ENCODE measurements at places on chromosomes 11 and 22.

DNA sequence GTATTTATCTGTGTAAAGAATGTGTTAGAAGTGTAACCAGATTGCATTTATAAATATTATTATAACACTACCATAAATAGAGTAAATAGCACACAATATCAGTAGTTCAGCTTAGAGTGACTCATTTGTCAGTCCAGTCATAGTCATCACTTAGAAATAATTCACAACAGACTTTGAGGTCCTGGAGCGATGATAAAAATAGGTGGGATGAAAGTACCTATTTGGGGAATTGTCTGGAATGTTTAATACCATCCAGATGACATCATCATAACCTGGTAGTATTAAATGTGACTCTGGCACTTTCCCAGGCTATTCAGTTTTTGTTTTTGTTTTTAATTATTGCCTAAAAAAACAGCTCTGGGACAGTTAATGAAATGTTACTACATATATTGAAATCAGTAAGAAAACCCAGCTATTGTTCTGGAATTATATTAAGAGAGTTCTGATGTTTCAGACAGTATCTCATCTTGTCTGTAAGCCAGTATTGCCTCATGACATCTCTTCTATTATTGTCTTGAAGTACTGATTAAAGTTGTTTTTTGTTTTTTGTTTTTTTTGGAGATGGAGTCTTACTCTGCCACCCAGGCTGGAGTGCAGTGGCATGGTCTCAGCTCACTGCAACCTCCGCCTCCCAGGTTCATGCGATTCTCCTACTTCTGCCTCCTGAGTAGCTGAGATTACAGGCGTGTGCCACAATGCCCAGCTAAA, 74.8 kb downstream of the SIK2 start:
- DNase-seq: no peak

GRCh38 chr11:47889714-47890441, 41.7 kb upstream of the NUP160 start:
- no peak for DNase-seq

DNA sequence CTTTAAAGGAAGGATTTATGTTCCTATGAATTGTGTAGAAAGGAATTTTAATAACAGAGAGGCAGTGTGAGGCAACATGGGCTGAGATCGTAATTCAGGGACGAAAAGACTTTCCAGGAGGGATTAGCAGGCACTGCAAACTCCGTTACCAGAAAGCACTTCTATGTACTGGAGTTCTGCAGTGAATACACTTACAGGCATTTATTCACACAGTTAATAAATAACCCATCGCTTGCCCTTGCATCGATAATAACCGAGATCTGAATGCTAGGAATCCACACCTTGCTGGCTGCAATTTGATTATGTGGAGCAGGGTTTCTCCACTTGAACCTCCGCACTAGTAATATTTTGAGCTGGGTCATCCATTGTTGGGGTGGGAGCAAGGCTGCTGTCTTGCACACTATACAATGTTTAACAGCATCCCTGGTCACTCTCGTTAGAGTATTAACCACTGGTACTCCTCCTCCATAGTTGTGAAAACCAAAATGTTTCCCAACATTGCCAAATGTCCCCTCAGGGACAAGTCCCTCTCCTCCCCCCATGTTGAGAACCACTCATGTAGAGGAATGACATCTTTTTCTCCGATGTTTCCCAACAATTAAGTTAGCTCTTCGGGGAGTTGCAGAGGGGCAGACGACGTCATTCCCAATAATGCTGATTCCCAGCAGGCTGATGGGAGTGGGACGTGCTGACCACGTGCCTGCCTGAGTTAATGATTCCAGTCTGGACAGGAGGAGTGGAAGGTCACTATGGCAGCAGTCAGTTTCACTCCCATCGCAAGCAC, 99.5 kb downstream of the SNX19 start:
- no peak for DNase-seq

GRCh38 chr11:43931717-43932039, 10.8 kb upstream of the C11orf96 start:
- DNase-seq: no peak

DNA sequence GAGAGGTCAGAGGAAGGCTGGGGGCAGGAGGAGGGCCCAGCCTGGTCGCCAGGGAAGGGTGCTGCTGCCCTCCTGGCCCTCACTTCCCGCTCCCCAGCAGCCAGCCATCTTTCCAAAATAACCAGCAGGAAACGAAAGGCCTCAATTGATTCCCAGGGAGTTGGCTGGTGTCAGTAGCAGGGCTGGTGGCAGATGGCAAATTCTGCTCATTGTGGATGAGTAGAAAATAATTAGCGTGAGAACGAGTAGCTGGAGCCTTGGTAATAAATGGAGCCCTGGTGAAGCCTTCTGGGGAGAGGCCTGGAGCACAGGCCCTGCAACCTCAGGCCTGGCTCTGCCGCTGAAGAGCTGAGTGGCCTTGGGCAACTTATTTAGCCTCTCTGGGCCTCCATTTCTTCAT, 31.3 kb downstream of the DAGLA start:
- no peak for DNase-seq

- no peak for DNase-seq
Measured at GRCh38 chr11:113505541-113506375, 30.6 kb upstream of the DRD2 start.

GRCh38 chr22:36936362-36937116, 23.1 kb downstream of the CSF2RB start:
- no peak for DNase-seq

- DNase-seq: no peak
Measured at GRCh38 chr11:12269446-12270214, 107.7 kb upstream of the PARVA start.

GRCh38 chr22:46747646-46748045, 9.6 kb upstream of the CERK start:
- no peak for DNase-seq

DNA sequence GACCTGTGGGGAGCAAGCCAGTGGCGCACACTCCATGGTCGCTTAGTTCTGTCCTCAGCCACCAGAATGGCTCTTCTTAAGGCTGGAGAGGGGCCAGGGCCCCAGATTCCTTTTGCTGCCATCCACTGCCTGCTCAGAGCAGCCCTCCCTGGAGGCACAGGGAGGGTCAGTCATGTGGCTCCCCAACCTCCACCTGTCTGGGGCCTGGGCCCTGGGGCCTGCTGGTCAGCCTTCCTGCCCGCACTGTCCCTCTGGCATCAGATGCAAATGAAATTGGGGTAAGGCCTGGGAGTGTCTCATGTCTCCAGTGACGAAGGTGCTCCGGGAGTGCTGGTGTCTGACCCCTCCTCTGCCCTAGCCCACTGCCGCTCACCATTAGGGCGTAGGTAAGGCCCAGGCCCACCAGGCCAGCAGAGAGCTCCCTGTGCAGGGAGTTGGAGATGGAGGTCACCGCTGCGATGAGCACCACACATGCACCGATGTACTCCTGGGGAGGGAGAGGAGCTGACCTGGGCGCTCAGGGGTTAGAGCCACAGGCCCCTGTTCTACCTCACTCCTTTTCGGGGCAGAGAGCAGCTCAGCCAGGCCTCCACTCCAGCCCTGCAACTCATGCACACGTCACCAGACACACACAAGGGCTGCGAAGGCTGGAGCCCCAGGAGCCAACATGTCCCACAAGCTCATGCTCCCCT, 9.0 kb upstream of the KCNJ11 start:
- no peak for DNase-seq

- DNase-seq: no peak
Measured at GRCh38 chr11:73195191-73196007, 22.7 kb upstream of the P2RY2 start.

DNA sequence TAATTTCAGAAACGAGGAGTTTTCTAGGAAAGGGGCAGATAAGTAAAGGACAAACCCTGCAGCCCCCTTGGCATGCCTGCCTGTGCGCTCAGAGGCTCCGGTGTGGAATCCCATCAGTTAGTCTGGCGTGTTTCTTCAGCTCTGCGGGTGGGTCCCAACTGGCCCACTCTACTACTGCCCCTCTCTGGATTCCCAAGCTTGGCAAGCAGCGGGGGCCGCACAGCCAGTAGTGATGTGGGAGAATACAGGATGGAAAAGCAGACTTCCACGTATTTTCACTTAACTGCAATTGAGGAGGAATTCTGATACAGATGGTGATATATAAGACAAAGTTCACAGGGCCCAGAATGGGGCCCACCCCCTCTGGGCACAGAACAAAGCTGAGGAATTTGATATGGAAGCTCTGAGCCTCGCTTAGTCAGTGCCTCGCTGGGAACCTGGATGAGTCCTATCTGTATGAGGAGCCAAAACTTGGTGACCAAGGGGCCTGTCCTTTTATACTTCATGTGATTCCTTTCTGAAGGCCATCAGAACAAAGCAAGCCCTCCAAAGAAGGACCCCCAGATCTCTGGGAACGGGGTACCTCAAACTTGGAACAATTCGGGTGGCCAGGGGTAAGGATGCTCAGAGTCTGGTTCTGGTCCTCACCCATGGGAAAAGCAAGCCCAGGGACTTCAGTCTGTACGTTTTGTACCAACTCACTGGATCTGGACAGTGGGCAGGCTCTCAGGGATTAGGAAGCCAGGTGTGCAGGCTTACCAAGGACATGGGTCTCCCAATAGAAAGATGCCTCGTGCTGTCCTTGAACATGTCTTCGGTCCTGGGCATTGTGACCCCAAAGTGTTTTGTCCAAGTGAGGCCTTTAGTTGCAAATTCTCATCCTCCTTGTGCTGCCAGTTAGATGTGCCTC, 26.0 kb downstream of the RELT start:
- DNase-seq: no peak

DNA sequence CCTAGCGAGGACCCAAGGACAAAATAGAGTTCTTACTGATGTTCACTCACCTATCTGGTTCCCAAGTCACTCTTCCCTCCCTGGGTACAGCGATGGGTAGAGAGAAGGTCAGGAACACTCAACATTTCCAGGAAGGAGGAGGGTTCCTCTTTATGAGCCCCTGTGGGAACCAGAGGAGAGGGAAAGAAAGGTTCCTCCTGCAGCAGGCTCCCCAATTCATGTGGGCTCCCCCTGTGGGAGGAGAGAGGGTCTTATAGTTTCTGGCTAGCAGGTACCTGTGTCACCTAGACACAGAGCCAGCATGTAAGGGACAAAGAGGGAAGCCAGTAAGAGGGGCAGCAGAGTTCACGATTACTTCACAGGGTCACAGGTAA, 93.5 kb downstream of the DBX1 start:
- no peak for DNase-seq

DNA sequence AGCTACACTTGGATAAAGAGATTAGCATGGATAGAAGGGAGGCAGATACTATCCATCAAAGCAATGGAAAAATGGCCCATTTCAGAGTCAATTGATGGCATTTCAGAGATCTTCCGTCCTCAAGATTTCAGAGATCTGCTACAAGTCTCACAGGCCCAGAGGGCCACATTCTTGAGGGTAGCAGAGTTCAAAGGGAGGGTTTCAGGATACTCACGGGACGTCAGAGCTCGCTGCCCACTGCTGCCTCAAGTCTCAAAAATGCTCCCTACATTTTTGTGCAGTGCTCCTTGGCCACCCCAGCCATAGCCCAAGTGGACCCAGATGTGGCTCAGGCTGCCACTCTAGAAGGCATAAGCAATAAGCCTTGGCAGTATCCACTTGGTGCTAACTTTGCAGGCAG, 24.9 kb downstream of the RTL6 start:
- no peak for DNase-seq

- no peak for DNase-seq
Measured at GRCh38 chr11:79720115-79720514, 279.3 kb upstream of the TENM4 start.

DNA sequence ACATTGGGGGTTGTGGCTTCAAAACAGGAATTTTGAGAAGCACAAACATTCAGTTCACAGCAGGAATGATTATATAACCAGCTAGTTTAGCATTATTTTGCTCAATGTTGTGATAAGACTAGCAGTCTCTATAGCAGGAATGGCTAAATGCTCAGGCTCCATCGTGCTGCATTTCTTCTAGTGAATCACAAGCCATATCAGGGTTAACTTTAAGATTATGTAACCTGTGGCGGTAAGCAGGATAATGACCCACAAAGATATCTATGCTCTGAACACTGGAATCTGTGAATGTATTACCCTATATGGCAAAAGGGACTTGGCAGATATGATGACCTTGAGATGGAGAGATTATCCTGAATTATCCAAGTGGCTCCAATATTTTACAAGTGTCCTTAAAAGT, 14.8 kb downstream of the FSHB start:
- DNase-seq: no peak

DNA sequence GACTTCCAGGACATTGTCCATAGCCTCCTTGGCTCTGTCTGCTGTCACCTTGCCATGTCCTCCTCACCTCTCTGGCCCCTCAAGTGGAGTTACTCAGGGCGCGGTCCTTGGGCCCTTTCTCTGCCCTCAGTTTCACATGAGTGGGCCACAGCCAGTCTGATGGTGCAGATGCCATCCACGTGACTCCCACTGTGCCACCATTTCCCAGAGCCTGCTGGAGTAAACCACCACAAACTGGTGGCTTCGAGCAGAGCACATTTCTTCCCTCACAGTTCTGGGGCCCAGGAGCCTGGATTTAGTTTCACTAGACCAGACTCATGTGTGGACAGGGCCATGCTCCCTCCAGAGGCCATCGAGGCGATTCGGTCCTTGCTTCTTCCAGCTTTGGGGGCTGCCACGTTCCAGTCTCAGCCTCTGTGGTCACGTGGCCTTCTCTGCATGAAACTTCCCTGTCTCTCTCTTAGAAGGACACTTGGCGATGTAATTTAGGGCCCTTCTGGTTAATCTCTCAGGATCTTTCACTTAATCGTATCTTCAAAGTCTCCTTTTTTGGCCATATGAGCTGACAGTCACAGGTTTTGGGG, 14.6 kb downstream of the SMARCB1 start:
- DNase-seq: no peak

DNA sequence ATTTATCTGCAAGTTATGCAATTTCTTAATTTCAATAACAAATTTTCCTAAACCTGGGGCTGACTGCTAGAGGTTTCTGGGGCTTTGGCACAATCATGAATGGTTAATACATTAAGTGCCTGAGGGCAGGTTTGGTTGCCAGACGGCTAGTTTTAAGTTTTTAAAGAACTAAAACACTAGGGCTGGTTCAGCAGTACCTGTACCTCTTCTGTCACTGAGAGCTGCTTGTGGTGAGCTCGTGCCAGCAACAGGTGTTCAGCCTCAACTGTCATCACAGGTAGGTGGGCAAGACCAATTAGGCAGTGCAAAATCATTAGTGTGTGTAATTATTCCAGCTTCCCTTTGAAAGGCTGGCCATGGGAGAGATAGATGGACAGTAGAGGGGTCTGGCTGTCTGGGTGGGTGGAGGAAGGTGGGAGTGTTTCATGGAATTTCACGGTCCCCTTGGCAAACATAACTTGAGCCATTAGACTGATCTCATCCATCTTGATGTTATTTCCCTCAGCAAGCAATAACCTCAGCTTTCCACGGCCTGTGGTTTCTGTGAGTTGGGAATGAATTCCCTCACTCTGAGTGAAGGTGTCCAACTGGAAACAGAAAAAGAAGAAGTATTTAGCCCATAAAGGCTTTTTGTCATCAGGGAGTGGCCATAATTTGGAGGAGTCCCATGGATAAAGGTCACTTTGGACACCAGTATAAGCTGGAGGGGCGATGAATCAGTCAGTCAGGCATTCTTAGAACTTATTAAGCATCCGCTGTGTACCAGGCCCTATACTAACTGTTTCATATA, 114.8 kb downstream of the SNX19 start:
- DNase-seq: no peak
